ENCODE measurements at places on chromosomes 2 and 18. TPM values are rescaled to one million over a fixed set of nuclear protein-coding genes. Genes with fewer than 3 reads are reported as not detected.

Gene MYOM1
- total RNA-seq, result 0.92 TPM

- H3K27me3 ChIP-seq, result no peaks in the 10 kb centered on the region
- H3K4me3 ChIP-seq, result no peak overlapping the region
- H3K4me1 ChIP-seq, result no peaks in the 10 kb centered on the region
- no peak for DNase-seq
- no peak overlapping the region for H3K27ac ChIP-seq
These were observed 17.3 kb downstream of the PARD6G start for GRCh38 chr18:80229766-80230745.

GRCh38 chr2:199458009-199458805 lies 468 bp upstream of the SATB2 start:
- H3K36me3 ChIP-seq, result no peaks in the 10 kb centered on the region
- H3K27me3 ChIP-seq, result peaks cover 70% of the 10 kb centered on the region
- peak overlapping the region; percentile 83 for H3K4me3 ChIP-seq
- H3K27ac ChIP-seq, result no peak overlapping the region
- peak; percentile 83 for DNase-seq
- H3K4me1 ChIP-seq, result no peaks in the 10 kb centered on the region

Gene ZAP70
- total RNA-seq, result 13.4 TPM

Gene IL1R2
- total RNA-seq, result 1.1 TPM

Gene GRB14
- 16.1 TPM for total RNA-seq

GRCh38 chr2:127829845-127830246 lies 18.9 kb upstream of the WDR33 start:
- H3K4me1 ChIP-seq, result no peaks in the 10 kb centered on the region
- DNase-seq, result peak; percentile 53
- no peak overlapping the region for H3K27ac ChIP-seq
- H3K27me3 ChIP-seq, result no peaks in the 10 kb centered on the region
- H3K36me3 ChIP-seq, result no peaks in the 10 kb centered on the region
